Dermis blood vessel endothelial cell (primary cell): ENCODE measurements at places on chromosomes 16 and 17.

GRCh38 chr17:48071654-48072053, 23.5 kb downstream of the NFE2L1 start:
- no peak for DNase-seq

DNA sequence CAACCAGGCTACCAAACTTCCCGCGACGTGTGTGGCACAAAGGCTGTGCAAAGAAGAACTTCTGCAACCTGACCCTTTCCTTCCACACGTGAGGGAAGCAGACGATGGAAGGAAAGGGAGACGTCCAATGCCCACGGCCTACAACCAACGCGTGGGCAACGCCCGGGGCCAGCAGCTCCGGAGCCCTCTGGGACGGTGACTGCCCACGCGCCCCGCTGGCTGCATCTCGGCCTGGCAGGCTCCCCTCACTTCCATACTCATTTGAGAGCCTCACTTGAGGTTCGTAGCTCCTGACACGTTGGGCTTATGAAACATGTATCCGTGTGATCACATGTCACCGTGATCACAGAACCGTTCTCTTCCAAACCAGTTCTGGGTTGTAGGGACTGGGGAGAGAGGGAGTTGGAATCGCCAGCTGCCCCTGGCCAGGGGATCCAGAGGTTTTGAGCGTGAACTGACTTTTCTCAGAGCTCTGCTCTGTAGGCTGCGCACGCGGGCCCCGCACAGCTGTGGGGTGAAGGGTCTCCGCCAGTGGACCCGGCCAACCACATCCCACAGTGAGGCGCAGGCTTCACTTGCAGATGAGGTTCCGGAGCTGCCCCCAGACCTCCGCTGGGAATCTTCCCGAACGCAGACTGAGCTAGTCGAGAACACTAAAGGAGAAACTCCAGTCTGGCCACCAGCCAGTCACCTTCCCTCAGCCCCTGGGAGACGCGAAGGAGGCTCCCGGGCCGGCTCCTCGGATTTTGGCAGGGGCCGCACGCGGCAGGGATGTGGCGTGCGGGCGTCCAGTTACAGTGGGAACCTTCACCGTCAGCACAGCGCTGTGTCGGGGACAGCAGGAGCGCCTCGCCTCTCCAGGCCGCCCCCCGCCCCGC, 1.0 kb downstream of the LMF1 start:
- no peak for DNase-seq

DNA sequence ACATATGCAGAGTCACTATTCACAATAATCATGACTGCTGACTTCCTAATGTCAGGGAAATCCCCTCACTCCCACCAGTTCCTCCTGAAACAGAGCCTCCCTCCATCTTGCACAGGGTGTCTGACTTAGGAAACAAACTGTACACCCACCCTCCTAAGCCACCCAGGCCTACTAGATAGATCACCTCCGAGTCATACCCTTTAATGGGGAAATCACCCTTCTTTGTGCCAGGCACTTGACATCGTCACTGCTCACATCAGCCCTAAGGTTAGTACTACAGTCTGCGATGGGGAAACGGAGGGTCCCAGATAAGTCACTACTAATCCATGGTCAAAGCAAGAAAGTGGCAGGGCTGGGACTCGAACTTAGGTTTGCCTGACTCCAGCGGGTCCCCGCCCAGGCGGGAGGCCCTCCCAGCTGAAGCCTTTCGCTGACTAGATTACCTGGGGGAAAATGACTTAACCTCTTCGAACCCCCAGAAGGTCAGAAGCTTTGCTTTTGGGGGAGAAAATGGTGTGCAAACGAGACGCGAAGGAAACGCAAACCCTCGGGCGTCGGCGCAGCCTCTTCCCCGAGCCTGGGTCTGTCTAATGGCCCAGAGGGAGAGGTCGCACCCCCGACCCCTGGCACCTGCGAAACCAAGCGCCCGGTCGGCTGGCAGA, 3.4 kb upstream of the MLLT6 start:
- peak; percentile 52 for DNase-seq

GRCh38 chr17:52026075-52026474, 132.4 kb downstream of the CA10 start:
- no peak for DNase-seq

GRCh38 chr16:79018650-79019429, 581.7 kb downstream of the MAF start:
- no peak for DNase-seq

DNA sequence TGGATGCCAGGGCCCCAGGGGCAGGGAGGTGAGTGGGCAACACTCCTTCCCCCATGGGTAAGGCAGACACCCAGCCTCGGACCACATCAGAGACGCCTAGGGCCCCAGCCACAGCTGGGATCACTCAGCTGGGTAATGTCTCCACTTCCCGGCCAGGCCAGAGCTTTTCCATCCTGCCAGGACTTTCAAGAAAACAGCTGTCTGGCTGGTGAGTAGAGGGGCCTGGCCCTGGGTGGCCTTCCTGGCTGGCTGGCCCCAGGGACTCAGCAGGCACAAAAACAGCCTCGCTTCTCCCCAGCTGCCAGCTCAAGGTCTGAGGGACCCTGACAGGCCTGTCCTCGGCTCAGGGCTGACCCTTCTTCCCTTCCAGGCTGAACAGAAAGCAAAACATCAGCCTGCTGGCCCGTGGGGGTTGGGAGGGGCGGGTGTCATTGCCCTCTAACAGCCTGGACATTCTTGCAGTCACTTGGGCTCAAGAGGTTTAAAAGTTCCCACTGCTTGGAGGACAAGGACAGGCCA, 45.3 kb upstream of the JPH3 start:
- DNase-seq = no peak
